ENCODE measurements at places on chromosomes 6 and 20.

- DNase-seq: no peak
Observed at GRCh38 chr6:15338476-15338875, 92.6 kb downstream of the JARID2 start.

- no peak for DNase-seq
Observed at GRCh38 chr6:170108890-170109587, 181.8 kb downstream of the DLL1 start.

DNA sequence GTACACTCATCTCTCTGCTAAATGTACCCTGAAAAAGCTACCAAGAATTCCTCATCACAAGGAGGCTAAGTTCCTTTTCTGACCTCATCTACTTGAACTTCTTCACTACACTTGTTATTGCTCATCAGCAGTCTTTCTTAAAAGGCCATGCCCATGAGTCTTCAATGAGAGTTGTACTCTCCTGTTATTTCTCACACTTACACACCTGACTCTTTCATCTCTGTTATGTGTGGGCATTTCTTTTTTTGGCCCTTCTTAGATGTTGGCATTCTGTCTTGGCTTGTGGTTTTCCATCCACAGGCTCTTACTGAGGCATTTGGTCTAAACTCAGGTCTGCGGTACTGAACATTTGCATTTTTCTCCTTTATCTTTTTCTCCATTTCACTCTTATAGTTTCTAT is 10.7 kb upstream of the SLC17A1 start:
- DNase-seq: no peak

DNA sequence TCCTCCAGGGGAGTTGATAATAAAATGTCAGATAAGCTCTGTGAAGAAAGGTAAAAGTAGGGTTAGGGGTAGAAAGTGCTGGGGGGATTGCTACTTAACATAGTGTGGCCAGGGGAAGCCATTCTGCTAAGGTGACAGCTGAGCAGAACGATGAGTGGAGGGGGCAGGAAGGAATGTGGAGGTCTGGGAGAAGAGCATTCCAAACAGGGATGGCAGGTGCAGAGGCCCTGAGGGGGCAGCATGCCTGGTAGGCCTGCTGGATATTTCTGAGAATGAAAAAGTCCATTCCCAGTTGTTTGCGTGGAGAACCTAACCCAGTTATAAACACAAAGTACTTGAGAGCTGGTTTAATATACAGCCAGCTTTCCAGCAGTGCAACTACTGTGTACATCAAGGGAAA is 9.3 kb downstream of the GFRA4 start:
- DNase-seq: no peak

DNA sequence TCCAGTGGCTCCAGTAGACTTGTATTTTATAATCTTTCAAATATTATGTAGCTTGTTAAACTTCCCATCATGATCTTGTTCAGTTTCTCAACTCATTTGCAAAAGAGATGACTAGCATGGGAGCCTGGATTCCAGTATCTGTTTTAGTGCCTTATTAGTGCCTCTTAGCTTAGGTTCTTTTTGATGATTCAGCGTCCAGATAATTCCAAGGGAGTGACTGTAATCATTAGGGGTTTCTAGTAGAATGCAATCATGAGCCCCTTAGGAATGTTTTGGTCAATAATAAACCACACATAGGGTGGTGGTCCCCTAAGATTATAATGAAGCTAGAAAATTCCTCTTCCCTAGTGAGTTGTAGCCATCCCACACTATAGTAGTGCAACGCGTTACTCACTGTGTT is 7.0 kb downstream of the CD2AP start:
- DNase-seq: no peak

- no peak for DNase-seq
Observed at GRCh38 chr6:68724060-68724459, 89.0 kb downstream of the ADGRB3 start.

DNA sequence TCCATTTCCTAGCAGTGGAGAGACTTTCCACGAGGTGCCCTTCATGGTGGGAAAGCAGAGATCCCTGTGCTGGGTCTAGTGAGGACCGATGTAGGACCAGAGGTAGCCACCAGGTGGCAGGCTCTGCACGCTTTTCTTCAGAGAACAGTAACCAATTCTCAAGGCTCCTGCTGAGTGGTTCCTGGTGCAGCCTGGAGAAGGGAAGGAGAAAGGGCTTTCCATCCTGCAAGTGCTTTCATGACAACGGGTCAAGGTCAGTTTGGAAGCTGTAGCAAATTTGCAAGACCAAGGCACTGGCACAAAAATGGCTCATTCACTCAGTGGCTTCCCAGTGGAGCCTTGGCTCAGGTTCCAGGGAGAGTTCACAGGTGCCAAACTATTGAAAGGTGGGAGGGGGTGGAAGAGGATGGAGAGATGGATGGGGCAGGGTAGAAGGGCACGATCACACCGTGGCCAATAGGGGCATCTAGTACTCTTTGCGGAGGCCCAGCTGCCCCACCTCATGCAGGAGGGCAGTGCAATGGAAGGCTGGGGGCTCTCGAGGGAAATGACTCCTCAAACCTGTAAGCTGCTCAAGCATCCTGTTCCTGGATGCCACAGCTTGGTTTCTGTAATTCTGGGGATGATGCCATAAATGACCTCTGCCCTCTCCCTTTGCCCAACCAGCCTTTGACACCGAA is 25.5 kb upstream of the KCNK16 start:
- peak; percentile 84 for DNase-seq

- DNase-seq: no peak
Observed at GRCh38 chr20:38246357-38247165, 14.0 kb downstream of the KIAA1755 start.

GRCh38 chr6:132789396-132789776 is 9.1 kb downstream of the SLC18B1 start:
- no peak for DNase-seq

DNA sequence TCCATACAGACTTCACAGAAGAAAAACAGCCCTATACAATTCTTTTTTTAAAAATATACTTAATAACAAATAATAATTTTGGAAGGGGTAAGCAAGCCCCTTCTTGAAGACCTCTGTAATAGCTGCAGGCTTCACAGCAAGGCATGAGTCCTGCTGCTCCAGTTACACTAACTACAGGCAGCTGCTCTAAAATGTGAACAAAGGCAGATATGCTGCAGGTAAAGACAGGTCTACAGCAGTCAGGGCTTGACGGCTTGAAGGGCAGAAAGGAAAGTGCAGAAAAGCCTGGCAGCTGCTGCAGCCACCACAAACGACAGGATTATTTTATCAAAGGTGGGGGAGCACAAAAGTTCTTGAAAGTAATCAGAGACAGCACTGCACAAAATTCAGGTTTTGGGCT is 11.3 kb downstream of the FAXC start:
- no peak for DNase-seq

DNA sequence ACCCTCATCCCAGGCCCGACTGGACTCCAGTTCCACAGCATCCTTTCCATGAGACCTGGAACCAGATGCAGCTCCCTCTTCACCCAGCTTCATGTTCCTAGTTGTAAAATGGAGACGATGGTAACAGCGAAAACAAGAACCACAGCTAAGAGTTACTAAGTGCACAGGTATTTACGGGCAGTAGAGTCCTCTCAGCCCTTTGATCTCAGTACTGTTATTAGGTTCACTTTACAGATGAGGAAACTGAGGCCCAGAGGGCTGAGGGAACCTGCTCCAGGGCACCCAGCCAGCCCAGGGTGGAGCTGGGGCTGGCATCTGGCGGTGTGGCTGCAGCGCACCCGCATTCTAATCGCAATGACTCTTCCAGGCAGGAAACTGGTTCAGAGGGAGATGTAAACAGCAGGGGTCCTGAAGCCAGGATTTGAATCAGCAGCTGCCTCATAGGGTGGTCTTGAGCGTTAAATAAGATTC is 858 bp downstream of the BCAS1 start:
- no peak for DNase-seq

DNA sequence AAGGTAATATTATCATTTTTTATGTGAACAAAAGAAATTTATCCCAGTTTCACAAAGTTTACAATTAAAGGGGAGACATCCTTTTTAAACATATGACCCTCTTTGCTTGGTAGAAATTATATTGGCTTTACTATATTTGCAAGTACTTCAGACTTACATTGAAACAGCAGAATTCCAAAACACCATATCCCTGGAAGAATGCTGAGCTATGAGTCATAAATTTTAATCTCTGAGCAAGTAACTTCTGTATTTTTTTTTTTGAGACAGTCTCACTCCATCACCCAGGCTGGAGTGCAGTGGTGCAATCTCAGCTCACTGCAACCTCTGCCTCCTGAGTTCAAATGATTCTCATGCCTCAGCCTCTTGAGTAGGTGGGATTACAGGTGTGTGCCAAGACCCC is 240.4 kb downstream of the TBC1D32 start:
- DNase-seq: no peak

DNA sequence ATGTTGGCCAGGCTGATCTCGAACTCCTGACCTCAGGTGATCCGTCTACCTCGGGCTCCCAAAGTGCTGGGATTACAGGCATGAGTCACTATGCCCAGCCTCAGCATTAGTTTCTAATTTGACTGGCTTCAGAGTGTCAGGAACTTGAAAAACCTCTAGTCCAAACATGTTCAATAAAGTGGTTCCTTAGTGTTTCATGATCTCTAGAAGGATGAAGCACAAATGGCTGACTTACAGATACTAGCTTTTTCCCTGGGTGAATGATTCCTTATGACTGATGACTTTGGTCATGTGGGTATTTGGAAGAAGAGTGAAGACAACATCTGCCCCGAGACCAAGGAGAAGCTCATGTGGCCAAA is 16.4 kb downstream of the GLYATL3 start:
- no peak for DNase-seq

DNA sequence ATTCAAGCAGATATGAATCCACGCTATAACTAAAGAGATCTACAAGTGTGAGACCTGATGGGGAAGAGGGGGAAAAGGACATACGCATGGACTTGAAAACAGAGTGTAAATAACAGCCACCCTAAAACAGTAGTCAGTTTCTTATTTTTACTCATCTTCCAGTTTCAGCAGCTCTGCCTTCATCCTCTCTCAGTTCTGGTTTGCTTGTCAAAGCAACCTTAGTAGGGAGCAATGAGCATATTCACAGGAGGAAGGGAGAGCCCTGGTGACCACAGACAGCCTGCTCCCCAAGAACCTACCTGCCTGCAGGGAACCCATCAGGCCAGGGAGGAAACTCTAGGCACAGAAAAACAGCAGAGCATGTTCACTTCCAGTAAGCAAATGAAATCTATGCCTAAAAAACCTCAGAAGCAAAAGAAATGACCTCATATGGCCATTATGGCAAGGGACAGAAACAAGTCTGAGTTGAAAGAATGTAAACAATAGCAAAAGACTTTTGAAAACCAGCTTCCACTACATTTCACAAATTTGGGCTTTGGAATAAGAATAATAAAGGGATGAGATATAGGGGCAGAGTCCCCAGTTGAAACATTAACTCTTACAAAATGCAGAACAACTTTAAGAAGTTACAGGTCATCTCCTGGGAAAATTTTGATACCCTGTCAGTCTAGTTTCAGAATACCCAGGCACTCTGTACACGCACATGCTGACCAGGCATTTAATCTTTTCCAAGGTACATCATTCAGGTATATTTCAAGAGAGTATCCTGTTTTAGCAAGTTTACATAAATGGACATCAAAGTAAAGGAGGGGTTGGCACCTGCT is 120.8 kb upstream of the BCLAF1 start:
- no peak for DNase-seq

DNA sequence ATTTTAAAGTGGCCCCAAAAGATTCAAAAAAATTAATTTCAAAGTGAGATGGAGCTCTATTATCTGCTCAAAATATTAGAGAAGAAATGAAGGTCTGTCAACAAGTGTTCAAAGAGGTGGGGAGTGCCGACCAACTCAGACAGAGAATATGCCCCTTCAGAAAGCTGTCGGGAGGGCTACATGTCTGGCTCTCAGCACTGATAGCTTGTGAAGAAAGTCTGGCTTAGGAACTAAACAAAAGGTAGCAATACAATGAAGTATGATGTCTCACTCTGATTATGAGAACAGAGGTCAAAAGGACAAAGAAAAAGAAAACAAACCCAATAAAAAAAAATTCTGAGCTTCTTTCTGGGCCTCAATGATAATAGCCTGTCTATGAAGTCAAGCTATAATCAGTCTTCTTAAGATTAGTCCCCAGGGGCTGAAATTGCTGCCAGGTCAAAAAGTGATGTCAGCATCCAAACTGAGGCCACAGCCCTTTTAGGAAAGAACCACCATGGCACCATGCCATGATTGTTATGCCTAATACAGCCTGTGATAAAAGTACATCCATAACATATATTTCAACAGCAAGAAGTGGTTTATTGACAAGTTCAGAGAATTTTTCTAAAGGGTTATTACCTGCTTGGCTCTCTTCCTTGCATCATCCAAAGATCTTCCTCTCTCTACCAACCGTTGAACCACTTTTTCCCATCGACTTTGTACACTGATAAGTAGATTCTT is 150.9 kb downstream of the DST start:
- no peak for DNase-seq

DNA sequence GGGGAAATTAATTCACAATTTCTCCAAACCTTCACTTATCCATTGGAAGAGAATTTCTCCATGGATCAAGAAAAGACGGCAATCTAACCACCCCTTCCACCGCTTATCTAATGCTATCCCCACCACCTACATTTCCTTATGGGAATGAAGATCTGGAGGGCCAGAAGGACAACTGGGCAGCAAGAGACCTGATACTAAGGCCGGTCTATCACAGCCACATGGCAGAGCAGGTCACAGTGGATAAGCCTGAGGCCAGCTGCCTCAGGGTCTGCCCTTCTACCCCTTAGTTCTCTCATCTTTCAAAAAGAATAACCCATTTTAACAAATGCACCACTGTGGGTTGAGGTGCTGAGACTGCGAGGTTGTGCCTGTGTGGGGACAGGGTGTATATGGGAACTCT is 37.1 kb downstream of the MAN1A1 start:
- DNase-seq: no peak

- no peak for DNase-seq
Observed at GRCh38 chr6:1590580-1590979, 19.1 kb upstream of the FOXC1 start.

DNA sequence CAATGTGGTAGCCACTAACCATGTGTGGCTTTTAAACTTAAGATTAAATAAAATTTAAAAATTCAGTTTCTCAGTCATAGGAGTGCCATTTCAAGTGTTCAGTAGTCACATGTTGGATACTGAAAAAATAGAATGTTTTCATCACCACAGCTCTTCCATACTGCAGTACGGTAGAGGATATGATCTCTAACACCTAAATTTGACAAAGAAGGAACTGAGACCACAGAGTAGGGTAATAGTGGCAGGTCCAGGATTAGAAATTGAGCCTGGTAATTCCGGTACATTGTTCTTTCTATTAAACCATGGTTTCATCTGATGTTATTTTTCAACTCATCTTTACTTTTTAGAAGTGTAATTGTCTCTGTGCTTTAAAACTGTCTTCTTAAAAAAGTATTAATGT is 104.0 kb downstream of the CD2AP start:
- no peak for DNase-seq

DNA sequence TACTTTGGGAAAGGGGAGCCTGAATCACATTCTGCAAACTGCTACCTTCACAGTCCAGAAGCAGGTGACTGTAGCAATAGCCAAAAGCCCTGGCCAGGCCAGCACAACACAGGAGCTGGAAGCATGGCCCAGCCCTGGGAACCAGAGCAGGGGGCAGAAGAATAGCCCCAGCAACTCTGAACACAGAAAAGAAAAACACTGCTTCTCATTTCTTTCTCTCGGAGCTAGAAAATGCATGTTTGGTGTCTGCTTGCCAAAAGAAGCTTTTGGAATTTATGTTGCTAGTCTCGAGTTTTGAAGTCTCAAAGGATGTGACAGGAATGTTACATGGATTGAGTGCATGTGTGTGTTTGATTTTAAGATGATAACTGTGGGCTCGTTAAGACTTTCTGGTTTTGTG is 79.8 kb upstream of the SCAF8 start:
- no peak for DNase-seq
